Endothelial cell of umbilical vein (primary cell): ENCODE measurements at places on chromosomes 6 and 20. TPM values are rescaled to one million over a fixed set of nuclear protein-coding genes. Genes with fewer than 3 reads are reported as not detected.

DNA sequence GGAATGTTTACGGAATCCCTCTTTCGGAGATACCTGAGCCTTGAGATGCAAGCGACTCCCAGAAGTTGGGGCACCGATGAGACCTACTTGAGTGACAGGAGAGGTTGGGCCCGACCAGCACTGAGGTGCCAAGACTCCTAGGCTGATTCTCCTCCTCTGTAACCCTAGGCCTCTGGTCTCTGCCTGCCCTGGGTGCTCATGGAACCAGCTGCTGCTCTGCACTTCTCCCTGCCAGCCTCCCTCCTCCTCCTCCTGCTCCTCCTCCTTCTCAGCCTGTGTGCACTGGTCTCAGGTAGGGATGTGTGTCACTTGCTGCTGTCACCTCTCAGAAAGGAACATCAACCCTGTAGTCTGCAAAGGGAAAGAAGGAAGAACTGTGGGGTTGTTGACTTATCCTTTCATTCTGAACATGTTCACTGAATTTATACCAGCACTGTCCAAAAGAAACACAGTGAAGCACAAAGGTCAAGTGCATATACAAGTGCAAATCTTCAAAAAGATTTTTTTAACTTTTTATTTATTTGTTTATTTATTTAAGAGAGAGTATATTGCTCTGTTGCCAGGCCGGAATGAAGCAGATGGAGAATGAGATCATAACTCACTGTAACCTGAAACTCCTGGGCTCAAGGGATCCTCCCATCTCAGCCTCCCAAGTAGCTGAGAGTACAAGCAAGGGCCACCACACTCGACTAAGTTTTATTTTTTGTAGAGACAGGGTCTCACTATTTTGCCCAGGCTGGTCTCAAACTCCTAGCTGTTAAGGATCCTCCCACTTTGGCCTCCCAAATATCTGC is 913 bp downstream of the BTN2A2 start:
- peaks cover 7% of the 10 kb centered on the region for H3K4me1 ChIP-seq
- H3K27me3 ChIP-seq: no peaks in the 10 kb centered on the region
- no peaks in the 10 kb centered on the region for H3K36me3 ChIP-seq

DNA sequence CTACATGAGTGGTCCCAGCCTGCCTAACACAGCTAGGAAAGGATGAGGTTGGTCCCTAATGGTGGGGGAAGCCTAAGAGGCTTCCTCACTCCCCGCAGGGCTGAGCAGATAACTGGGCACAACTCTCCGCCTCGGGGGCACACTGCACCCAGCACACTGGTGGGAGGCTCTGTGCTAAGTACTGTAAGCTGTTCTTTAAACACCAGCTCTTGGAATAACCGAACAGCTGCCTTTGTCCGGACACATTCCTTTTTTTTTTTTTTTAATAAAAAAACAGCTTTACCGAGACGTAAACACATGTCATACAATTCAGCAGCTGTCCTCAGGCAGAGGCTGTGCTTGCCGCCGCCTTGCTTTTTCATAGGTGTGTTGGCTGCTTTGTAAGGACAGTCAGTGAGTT is 6.9 kb downstream of the PSMG4 start:
- no peak for DNase-seq
- H3K27me3 ChIP-seq: no peaks in the 10 kb centered on the region
- peaks cover 6% of the 10 kb centered on the region for H3K36me3 ChIP-seq
- no peak overlapping the region for H3K4me3 ChIP-seq

- H3K27me3 ChIP-seq: no peaks in the 10 kb centered on the region
- no peak for DNase-seq
- H3K4me1 ChIP-seq: no peaks in the 10 kb centered on the region
- no peak overlapping the region for H3K4me3 ChIP-seq
- no peak overlapping the region for H3K27ac ChIP-seq
Observed at GRCh38 chr6:35282472-35282871, 15.1 kb upstream of the DEF6 start.

PDE10A gene
- 0.86 and 1.1 TPM in 2 replicates for polyA plus RNA-seq
